Substantia nigra (tissue), 51 donors: ENCODE measurements at places on chromosomes 7 and 10.

DNA sequence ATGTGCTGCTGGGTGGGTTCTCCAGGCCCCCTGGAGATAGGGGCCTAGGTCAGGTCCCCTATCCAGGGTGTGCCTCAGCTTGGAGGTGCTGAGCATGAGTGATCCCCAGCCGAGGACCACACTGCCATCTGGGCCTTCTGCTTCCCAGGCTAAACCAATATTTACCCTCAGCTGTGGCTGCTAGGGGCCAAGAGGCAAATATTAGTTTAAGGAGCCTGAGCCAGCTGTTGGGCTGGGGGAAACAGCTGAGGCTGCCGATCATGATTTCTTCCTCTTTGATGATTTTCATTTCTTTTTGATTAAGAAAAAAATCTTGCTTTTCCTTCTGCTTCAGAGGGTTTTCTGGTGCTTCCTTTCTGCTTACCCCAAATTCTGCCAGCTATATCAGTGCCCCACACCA lies 83.4 kb downstream of the NEURL1 start:
- DNase-seq, result no peak

GRCh38 chr10:73979141-73979808 lies 18.6 kb upstream of the VCL start:
- no peak for DNase-seq

GRCh38 chr7:2253021-2253420 lies 11.0 kb downstream of the NUDT1 start:
- no peak for DNase-seq

- DNase-seq, result no peak
Measured at GRCh38 chr7:37351716-37352115, 96.9 kb downstream of the ELMO1 start.

DNA sequence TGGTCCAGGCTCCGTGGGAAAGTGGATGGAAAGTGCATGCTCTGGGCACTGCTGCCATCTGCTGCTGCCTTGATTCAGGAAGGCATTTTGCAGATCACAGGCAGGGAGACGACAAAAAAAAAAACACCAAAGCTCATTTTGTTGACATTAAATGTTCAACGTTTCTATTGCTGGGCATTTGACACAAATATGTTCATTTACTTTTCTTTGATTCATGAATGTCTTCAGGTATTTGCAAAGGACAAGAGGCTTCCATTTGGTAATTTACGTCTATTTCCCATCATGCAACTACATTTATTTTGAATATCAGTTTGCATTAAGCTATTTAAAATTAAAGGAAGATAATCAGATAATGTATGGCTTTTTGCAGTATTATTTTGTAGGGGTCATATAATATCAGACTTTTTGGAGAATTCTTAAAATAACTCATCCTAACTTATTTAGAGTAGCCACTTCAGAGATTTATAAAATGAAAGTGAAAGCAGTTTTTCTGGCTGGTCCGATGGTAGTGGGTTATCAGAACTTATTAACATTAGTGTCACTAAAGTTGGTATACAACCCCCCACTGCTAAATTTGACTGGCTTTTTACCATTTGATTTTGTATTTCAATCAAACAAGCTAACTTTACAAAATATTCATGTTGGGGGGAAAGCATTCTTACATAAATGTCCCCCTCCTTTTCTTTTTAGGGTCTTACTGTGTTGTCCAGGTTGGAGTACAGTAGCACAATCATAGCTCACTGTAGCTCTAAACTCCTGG lies 65.3 kb downstream of the PDIA4 start:
- peak; percentile 58 for DNase-seq

- no peak for DNase-seq
Measured at GRCh38 chr10:80283536-80284199, 5.8 kb downstream of the MAT1A start.
